ENCODE measurements at places on chromosomes 7 and 10. TPM values are rescaled to one million over a fixed set of nuclear protein-coding genes. Genes with fewer than 3 reads are reported as not detected.

Gene KAZALD1
- total RNA-seq = 0.47 TPM

DNA sequence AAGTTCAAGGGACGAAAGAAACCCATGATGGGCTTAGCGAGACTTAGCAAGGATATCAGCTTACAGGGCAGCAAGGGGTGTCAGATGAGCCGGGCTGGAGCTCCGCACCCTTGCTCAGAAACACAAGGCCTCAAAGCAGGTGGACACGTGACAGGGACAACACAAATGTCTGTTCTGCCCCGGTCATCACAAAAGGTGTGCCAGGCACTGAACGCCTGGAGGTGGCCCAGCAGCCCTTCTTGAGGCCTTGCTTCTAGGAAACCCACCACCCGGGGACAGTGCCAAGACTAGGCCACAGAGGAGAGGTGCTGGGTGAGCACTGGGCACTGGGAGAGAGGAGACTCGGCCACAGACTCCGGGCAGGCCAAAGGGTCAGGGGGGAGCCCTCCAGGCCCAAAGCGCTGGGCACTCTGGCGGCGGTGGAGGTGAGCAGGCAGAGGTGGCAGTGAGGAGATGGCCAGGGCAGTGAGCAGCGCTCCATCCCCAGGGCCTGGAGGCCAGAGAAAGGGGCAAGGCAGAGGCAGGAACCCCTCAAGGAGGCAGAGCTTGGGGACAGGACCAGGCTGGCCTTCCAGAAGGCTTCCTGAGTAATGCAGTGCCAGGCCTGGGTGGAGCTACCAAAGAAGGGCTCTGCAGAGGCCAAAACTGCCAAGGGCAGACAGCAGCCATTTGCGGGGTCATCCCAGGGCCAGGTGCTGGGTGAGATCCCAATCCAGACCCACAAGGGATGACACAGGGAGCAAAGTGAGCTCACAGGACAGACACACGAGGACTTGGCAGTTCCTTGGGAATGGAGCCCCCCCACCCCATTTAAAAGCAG lies 22.7 kb downstream of the EBF3 start:
- H3K27me3 ChIP-seq = peaks cover 3% of the 10 kb centered on the region
- H3K4me1 ChIP-seq = no peaks in the 10 kb centered on the region

- peaks cover 31% of the 10 kb centered on the region for H3K4me1 ChIP-seq
- no peaks in the 10 kb centered on the region for H3K36me3 ChIP-seq
- no peaks in the 10 kb centered on the region for H3K27me3 ChIP-seq
- H3K4me3 ChIP-seq = peak overlapping the region; percentile 77
Observed at GRCh38 chr10:15254808-15255648, 86.5 kb upstream of the NMT2 start.

Gene ACHE
- total RNA-seq = not detected

Gene SUN3
- total RNA-seq = not detected

GRCh38 chr10:71842422-71842821 lies 8.6 kb downstream of the PSAP start:
- no peak overlapping the region for H3K4me3 ChIP-seq
- H3K27ac ChIP-seq = no peak overlapping the region
- no peak for DNase-seq
- no peaks in the 10 kb centered on the region for H3K27me3 ChIP-seq
- H3K4me1 ChIP-seq = peaks cover 71% of the 10 kb centered on the region

Gene WIPF3
- not detected for total RNA-seq

Gene SMO
- 0.71 TPM for total RNA-seq

Gene LSM8
- total RNA-seq = 49.9 TPM

Data from activated CD4-positive, alpha-beta T cell treated with anti-CD3 and anti-CD28 coated beads for 36 hours (primary cell).